Foreskin melanocyte (primary cell): ENCODE measurements at places on chromosomes 4 and X.

DNA sequence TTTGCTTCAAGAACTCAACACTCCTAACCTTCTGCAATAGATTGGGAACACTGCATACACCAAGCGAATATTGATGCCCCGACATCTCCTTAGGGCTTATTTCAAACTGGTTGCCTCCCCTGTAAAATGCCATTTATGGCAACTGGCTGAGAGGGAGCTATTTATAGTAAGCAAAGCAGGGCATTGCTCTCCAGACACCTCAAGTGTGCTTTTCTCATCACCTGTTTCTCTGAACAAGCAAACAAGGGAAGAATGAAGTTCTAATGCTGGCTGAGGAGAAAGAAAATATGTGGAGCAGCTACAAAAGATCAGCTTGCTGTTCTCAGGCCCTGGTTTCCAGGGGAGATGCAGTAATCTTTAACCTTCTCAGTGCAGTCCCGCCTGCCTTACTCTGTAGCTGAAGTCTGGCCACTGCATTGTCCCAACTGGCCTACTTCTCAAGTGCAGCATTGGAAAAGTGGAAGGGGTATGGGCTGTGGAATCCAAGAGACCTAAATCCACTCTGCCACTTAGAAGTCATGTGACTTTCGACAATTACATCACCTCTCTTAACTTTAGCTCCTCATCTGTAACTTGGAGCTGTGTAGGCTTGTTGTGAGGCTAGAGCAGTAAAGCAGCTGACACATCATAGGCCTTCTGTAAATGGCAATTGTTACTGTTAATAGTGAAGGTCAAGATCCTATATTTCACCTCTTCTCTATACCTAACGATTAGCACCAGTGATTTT is 47.9 kb upstream of the FGF13 start:
- no peak for DNase-seq

DNA sequence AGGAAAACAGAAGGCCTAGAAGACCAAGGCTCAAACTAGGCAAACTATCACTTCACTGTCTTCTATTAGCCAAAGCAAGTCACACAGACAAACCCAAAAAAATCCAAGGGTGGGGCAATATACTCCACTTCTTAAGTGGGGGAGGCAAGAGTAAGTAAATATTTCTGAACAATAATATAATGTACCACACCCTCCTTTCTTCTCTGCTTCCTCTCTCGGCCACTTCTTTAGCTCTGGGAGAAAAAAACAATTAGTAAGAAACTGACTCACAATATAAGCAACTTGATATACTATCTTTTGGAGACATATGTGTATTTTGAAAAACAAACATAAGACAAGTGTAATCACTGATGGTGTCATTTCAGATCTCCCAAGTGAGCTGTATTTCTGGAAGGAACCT is 14.8 kb downstream of the DCAF8L1 start:
- DNase-seq = no peak

DNA sequence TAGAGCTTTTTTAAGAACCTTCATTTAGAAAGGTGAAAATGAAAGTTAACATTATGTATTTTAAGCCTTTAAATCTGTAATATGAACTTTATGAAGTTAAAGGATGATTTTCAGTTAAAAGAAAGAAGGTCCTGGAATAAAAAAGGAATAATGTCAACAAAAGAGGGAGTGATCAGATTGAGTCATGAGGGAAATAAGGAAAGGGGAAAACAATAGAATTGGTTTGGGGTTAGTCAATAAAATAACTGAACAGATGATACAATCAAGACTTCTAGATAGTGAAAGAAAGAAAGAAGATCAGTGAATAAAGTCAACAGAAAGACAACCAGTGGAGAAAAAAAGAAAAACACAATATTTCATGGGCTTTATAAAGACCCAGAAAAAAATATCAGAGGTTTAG is 291.6 kb upstream of the ARSJ start:
- no peak for DNase-seq

- peak; percentile 80 for DNase-seq
These were observed 71.0 kb upstream of the AFAP1 start for GRCh38 chr4:8010618-8011017.

GRCh38 chr4:134018846-134019245 is 182.7 kb downstream of the PABPC4L start:
- no peak for DNase-seq

- DNase-seq = no peak
These were observed 234.4 kb upstream of the ITM2A start for GRCh38 chrX:79601341-79602131.

GRCh38 chrX:49754233-49754857 is 58.6 kb upstream of the PAGE1 start:
- peak; percentile 9 for DNase-seq
